Tibial nerve (tissue), 4 donors: ENCODE measurements at places on chromosomes 6 and 20.
A peak's percentile ranks its signal among the peaks of the same experiment; 100 is the strongest.

GRCh38 chr6:51513891-51514747, 573.3 kb downstream of the PKHD1 start:
- no peak for DNase-seq

GRCh38 chr20:49115564-49115963, 69.5 kb downstream of the CSE1L start:
- DNase-seq: no peak

- peak; percentile 90 for DNase-seq
Measured at GRCh38 chr6:26043384-26044139, 43.7 kb upstream of the HFE start.

- no peak for DNase-seq
Measured at GRCh38 chr6:3379482-3380060, 77.3 kb downstream of the SLC22A23 start.

GRCh38 chr6:3882866-3883265, 33.7 kb downstream of the FAM50B start:
- peak; percentile 74 for DNase-seq

GRCh38 chr6:42899871-42900270, 16.0 kb upstream of the PTCRA start:
- DNase-seq: no peak

DNA sequence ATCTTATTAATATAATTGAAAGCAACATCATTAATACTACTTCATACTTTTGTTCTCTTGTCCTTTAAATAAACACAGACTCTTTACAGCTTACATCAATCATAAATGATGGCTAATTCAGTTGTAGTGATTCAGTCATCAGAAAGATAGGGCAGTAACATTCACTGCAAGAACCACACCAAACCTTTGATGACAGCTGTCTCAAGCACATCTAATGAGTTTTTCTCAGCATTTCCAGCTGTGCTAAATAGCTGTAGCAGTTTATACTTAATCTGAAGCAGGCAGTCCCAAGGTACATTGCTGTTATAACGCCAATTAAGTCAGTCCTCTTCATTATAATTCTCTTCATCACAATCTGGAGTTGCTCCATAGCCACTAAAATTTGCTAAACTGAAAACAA, 45.7 kb downstream of the PREP start:
- DNase-seq: no peak

DNA sequence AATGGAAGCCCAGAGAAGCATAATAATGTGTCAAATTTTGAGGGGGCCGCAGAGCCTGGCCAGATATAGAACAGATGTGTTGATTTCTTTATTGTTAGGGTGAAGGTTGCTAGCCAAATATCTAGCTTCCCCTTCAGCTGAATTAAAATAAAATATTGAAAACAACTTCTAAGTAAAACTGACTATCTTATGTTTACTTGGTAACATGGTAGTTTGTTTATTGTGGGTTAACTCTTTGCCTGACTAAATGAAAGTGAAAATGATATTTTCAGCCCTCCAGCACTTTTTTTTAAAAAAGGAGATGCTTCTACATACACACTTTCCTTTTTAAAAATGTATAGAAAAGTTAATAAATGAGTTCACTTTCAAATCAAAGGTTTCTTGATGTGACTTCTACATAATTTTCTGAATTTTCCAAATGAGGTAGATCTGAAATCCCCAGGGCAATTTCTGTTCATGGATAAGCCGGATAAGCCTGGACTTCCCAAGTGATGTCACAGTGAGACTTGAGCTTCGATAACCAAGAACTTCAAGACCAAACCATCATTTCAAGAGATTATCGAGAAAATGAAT, 172.1 kb upstream of the OLIG3 start:
- no peak for DNase-seq

DNA sequence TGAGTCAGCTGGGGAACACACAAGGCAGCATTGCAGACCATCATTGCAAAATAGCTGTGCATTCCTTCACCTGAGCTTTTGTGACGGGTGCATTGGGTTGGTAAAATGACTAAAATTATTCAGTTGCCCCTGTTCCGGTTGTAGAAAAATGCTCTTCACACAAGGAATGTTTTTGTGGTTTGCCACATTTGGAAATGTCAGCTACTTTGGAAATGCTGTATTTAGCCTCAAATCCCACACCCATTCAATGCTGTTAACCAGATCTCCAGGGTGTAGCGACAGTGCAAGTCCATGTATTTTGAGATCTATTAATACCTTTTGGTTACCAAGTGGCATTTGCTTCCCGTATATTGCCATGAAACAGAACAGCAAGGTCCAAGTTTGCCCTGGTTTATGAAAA, 201.2 kb downstream of the FOXA2 start:
- no peak for DNase-seq

DNA sequence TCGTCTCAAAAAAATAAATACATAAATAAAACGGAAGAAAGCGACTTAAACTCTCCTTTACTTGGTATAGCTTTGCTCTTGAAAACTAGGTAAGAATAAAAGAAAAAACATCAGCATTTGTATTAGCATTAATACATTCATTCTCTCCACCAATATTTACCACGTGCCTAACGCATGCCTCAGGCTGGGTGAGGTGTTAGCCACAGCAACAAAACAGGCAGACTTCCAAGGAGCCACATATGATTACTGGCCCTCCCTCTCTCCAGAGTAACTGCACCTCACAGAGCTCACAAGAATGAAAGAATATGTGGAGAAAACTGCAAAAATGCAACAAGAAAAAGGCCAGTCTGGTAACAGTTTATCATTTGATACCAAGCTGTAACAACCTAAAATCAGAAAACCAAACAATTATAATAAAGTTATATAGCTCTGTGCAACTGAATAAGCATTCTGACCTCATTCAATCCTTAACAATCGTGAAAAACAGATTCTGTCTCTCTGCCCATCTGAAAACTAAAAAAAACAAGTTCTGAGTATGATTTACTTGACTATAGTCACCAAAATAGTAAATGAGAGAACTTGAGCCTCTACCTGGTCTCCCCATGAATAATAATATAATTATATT, 5.2 kb downstream of the NAPB start:
- no peak for DNase-seq

- no peak for DNase-seq
Measured at GRCh38 chr6:112760831-112761230, 413.7 kb downstream of the RFPL4B start.

DNA sequence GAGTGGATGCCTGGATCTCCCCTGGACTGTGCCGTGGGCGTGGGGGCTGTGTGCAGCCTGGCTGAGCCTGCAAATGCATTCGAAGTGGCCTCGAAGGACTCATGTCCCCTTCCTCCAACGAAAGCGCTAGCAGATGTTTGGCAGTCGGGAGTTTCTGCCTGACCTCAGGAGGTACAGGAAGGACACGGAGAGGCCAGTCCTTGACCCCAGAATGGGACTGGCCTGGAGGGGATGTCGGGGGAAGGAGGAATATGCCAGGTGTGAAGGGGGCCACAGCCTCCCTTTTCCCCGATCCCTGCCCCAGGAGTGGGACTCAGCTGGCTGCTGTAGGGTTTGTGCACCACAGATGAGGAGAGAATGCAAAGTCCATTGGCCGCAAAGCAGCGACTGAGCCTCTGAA, 45.6 kb downstream of the APCDD1L start:
- no peak for DNase-seq

DNA sequence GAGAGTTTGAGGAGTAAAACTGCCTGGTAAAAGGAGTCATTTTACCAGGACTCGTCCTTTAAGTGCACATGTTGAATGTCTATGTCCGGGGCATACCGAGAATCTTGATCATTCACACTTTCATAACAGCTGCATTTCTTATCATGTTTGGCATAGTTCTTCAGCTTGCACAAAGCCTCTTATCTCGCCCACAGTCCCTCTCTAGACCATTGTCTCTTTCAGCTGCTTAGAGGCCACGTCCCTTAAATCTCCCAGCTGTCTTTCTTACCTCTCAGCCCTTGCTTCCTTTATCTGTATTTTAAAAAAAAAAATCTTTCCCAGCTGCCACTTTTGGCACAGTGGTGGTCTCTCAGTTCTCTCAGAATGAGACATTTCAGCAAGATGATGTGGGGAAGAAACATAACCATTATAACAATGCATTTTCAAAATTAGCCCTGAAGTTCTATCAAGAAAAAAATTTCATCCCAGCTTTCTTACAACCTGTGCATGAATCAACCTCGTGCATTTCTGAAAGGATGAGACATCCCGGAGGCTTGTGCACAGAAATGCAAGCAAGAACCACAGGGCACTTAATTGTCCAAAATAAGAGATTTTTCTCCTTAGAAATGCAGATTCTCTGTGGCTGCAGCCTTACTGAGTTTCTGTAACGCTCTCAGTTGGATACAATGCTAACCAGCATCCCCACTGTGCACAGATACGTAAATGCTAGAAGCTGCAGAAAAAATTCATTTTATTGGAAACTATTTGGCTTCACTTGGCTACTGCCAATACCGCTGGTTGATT, 24.2 kb downstream of the RBM24 start:
- DNase-seq: no peak

GRCh38 chr6:166318649-166319600, 10.7 kb upstream of the PRR18 start:
- no peak for DNase-seq

- no peak for DNase-seq
Measured at GRCh38 chr20:47574616-47575364, 73.1 kb downstream of the NCOA3 start.

- no peak for DNase-seq
Measured at GRCh38 chr6:7154341-7155139, 46.8 kb downstream of the RREB1 start.

GRCh38 chr6:1485678-1486077, 96.3 kb downstream of the FOXF2 start:
- no peak for DNase-seq

- no peak for DNase-seq
Measured at GRCh38 chr6:167127785-167128531, 5.1 kb downstream of the CCR6 start.

DNA sequence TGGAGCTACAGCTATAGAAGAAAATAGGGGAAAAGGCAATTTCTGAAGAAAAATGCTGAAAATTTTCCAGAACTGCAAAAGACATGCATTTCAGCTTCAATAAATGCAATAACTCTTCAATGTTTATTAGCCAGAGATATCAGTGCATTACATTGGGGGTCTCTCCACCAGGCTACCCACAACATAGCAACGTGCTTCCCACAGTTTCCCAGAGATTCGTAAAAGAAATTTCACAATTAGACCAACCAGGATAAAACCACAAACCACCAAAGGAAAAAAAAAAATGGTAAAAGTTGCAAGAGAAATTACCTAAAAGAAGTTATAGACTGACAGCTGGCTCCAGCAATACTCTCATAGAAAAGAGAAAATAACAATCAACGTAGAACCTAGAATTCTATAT, 16.0 kb downstream of the LY86 start:
- no peak for DNase-seq

DNA sequence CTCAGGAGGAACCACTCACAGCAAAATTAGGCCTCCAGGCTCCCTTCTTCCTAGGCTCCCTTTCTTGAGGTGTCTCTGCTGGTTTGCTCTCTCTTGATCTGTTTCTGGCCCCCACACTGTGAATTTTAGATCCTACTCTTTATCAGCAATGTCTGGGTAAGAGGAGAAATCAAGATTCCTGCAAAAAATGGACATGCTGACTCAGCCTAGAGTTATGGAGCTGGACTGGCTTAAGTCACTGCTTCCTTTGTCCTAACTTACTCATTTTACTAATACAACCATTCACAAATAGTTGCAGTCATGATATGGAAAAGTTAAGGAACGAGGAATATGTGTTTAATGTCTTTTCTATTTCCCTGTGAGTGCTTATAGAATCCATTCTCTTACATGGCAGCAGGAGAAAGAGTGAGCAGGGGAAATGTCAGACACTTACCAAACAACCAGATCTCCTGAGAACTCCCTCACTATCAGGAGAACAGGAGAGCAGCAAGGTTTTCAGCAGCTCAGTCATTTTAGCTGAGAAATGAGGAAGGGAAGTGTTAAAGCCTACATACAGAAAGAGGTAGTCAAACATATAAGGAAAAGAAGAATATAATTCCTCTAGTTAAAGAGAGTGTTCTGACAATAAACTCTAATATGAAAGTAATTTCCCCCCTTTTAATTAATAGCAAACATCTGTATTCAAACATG, 160.8 kb downstream of the PDE7B start:
- no peak for DNase-seq

DNA sequence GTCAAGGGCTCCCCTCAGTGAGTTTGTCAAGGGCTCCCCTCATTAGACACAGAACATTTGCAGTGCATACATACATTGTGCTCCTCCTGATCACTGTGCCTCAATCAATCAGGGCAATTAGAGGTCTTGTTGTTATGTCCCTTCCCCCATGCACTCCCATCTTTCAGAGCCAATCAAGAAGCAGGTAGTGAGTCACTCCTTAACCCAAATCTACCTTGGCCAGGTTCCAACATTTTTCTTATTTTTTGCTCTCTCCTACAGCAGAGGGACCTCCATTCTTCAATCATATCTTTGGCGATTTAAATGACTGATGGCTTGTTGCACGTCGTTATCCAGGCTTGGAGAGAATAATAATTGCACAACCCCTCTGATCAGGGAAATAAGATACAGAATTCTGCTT, 409.9 kb upstream of the SPTLC3 start:
- DNase-seq: no peak

- DNase-seq: no peak
Measured at GRCh38 chr20:9617940-9618339, 103.5 kb downstream of the LAMP5 start.

GRCh38 chr6:20024316-20024673, 187.1 kb downstream of the ID4 start:
- DNase-seq: no peak

GRCh38 chr6:106128981-106129781, 43.0 kb downstream of the PRDM1 start:
- DNase-seq: no peak

GRCh38 chr6:133645966-133646740, 242.8 kb upstream of the TCF21 start:
- DNase-seq: no peak

DNA sequence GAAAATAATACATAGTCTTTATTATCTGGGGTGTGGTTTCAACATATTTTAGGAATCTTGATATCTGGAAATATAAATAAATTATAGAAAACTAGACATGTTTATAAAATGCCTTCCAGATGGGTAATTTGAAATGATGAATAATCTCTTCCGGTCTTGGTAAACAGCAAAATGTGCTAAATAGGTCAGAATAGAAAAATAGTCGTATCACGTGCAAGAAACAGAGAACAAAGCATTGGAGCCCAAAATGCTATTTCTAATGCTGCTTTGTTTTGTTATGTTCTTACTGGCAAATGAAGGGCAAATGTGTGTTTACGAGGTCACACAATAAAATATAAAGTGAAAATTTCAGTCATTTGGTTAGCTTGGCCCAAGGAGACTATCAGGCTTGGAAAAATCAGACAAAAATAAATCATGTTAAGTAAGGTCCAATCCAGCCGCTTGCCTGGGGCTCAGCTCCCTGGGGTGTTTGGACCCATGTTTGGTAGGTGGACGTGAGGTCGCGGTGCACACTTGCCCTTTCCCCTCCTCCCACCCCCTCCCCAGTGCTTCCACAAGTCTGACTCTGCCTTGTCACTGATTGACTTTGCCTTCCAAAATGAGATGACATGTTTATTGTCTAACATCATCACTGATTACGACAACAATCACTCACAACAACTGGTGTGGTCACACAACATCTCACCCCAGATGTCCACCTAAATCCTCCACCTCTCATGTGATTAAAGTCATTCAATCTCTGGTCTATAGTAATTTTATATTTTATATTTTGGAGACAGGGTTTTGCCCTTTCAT, 56.0 kb downstream of the RIN2 start:
- DNase-seq: no peak
